ENCODE measurements at places on chromosomes 1 and 21. TPM values are rescaled to one million over a fixed set of nuclear protein-coding genes. Genes with fewer than 3 reads are reported as not detected.

The HS2ST1 gene
- total RNA-seq, result 14.8 TPM

DNA sequence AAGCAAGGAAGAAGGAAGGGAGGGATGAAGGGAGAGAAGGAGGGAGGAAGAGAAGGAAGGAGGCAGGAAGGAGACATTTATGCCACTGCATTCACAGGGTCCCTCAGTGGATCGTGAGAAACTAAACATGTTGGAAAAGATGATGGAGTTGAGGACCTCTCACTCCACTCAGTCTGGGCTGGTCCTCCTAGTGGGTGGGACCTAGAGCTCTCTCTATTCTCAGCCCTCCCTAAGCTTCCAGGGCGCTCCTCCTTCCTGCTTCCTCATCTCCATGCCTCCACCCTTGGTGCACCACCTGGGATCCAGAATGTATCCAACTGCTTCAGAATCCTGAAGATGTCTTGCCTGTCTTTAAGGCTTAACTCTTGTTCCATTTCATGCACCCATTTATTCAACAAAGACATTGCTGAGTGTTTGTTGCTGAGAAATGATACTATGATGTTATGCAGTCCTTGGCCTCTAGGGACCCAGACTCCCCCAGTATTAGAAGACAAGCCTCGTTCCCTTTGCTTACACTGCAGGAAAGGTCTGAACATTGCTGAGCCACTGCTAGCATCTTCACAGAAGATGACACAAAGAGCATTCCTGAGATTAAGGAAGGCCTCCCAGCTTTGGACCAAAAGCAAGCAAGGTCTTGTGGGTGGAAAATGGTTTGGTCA is 88.5 kb downstream of the BEND5 start:
- no peak for DNase-seq

DNA sequence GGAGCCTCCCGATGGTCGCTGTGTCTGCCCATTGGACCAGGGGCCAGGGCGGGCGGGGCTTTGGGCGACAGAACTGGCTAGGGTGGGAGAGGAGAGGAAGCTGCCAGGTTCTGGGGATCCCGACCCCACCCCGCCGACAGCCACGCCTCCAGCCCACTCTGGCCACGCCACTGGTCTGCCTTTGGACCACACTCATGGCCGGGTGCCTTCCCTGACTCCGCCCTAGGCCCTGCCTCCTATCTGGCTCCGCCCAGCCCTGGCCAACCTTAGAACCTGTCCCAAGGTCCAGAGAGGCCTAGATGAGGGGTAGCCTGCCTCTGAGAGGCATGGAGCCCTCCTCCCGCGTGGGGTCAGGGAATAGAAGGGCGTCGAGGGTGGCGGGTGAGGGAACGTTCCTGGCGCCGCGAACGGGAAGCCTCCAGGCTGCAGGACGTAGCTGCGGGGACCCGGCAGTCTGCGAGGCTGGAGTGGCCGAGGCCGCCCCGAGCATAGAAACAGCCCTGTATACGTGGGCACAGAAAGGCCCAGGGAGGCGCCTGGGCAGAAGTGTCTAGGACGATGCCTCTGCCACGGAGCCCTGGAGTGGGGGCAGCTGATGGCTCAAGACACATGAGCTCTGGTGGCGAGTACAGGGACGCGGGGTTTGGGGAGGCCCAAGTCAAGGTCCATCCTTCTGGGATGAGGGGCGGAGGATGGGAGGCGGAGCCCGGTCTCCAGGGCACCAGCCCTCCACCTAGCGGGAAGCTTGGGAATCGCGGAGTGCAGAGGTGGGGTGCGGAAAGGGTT is 11.5 kb upstream of the COL16A1 start:
- no peak for DNase-seq

DNA sequence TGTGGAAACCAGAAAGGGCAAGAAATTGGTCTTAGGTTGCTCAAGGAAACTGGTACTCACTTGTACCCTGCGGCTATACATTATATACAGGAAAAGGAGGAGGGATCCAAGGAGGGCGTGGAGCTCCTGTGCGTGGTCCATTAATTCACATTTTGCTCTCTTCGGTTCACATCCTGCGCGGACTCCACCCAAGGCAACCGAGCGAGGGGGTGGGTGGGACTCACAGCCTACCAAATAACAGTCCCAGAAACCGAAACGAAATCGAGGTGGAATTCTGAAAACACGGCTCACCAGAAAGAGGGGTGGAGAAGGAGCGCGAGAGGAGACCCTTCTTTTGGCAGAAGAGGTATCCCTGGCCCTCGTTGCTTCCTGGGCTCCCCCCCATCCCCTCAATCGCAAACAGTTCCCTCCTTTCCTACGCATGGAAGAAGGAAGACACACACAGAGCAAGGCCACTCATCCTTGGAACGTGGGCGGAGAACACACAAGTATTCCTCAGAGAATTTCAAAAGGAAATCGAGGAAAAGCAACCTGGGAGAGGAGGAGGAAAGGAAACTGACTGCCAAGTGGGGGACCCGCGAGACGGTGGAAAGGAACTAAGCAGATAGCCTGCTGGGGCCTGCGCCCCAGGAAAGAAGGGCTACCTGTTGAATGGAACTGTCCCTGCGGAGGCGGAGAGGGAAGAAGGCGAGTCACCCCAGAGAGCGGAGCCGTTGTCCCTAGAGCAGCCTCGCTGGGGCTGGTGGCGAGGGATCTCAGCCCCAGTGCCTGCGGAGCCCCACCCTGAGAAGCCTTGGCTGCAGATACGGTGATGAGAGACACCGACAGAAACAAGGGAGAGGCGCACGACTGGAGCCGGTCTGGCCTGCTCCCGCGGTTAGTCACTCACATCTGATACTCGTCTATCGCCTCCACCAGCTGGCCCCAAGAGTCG is 705 bp downstream of the AIDA start:
- peak; percentile 65 for DNase-seq

The PIGR gene
- not detected for total RNA-seq

The LAPTM5 gene
- total RNA-seq, result not detected

GRCh38 chr21:16427587-16428087 is 697.9 kb downstream of the USP25 start:
- no peak for DNase-seq

The BECN2 gene
- not detected for total RNA-seq

The HES5 gene
- total RNA-seq, result not detected

The CD1C gene
- not detected for total RNA-seq

The WNT3A gene
- not detected for total RNA-seq

DNA sequence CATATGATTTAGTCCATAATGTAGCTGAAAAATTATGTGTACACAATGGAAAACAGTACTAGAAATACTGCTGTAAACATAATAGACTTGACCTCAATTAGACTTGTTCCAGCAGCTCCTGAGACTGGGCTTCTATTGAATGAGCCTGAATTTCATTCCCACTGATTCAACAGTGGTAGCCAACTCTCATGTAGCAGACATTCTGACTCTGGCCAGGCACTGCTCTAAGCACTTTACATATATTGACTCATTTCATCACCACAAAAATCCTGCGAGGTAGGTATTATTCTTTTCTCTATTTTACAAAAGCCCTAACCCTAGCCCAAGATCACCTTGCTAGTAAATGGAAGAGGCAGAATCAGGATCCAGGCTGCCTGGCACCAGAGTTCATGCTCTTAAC is 12.8 kb upstream of the CTSS start:
- DNase-seq, result no peak

GRCh38 chr1:36306902-36307456 is 811 bp downstream of the SH3D21 start:
- DNase-seq, result no peak

DNA sequence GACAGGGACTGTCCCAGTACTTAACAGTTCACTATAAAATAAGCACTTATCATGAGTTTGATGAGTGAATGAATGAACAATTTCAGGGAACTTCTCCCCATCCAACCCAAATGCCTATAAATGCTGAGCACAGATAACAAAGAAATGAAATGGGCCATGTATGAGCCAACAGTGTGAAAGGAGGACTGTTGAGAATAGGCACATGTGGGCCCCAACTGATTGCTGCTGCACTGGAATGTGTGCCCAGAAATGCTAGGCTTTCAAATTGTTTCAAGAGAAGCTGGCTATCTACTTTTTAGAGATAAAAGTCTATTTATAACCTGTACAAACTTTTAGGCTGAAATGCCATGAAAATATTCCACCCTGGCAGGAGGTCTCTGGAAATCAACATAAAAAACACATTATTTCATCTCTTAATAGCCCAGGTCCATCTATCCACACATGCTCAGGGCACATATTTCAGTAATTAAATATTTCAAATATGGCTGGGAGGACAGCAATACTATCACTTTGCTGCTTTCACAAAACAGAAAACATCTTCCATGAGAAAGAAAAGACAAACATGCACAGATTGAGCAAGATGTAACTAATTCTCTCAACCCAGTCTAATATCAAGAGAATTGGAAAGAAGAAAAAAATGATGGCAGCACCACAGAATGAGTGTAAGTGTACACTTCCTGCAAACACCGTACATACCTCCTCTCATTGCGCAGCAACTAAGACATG is 49.8 kb downstream of the COLGALT2 start:
- no peak for DNase-seq

The C1orf167 gene
- not detected for total RNA-seq

GRCh38 chr1:235597867-235598553 is 51.6 kb downstream of the GNG4 start:
- DNase-seq, result peak; percentile 77

- DNase-seq, result peak; percentile 75
These were observed at the start of gene C1orf116 for GRCh38 chr1:207032528-207033017. C1orf116 (minus strand) TSS chr1:207032756; CDS start chr1:207027598, 5,158 bp downstream.

DNA sequence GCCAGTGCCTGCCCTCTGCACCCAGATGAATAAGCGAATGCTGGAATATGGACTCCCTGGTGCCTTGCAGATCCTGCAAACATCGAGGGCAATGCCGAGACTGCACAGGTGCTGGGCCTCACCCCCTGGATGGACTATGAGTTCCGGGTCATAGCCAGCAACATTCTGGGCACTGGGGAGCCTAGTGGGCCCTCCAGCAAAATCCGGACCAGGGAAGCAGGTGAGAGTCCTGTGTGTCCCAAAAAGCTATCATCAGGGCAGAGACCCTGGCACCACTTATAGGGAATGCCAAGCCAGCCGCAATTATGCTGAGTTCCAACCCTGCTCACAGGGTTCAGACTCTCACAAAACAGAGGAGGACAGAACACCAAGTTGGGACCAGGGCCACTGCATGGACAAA is 17.2 kb downstream of the TMEM81 start:
- DNase-seq, result no peak

The TBX15 gene
- not detected for total RNA-seq

GRCh38 chr1:8251635-8252034 is 66.3 kb upstream of the SLC45A1 start:
- DNase-seq, result no peak

The NPR1 gene
- total RNA-seq, result 1.4 TPM

DNA sequence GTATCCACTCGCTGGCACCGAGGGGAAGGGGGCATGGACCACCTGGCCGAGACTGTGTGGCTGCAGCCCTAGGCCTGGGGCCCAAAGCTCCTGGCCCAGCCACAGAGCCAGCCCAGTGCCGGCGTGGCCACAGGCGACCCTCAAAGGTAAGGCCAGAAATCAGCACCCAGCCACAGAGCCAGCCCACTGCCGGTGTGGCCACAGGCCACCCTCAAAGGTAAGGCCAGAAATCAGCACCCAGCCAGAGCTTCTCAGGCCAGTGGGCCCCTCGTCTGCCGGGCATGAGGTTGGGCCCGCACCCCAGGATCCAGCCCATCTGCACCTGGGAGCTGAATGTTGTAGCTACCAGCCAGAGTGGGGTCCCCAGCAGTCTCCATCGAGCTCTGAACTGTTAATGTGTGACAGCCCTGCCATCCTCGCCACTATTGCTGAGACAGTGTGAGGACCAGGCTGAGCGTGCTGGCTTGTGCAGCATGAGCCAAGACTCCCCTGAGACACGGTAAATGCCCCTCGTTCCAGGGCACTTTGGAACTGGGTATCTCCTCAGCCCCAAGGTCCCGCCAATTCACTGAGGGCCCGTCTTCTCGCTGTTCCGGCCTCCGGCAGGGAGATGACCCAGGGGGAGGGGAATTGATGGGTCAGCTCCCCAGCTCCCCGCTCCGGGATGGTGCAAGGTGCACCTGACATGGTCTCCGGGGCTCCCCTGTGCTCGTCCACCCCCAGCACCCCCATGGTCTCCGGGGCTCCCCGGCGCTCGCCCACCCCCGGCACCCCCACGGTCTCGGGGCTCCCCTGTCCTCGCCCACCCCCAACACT is 4.7 kb upstream of the FTCD start:
- no peak for DNase-seq

The TSSK3 gene
- 0.24 TPM for total RNA-seq

- no peak for DNase-seq
These were observed 637.5 kb downstream of the AJAP1 start for GRCh38 chr1:5291889-5292288.

- DNase-seq, result no peak
These were observed 100.0 kb downstream of the ELAVL4 start for GRCh38 chr1:50208756-50209155.

GRCh38 chr1:179310721-179311120 is 17.1 kb downstream of the SOAT1 start:
- DNase-seq, result peak; percentile 79

The CFAP74 gene
- not detected for total RNA-seq

DNA sequence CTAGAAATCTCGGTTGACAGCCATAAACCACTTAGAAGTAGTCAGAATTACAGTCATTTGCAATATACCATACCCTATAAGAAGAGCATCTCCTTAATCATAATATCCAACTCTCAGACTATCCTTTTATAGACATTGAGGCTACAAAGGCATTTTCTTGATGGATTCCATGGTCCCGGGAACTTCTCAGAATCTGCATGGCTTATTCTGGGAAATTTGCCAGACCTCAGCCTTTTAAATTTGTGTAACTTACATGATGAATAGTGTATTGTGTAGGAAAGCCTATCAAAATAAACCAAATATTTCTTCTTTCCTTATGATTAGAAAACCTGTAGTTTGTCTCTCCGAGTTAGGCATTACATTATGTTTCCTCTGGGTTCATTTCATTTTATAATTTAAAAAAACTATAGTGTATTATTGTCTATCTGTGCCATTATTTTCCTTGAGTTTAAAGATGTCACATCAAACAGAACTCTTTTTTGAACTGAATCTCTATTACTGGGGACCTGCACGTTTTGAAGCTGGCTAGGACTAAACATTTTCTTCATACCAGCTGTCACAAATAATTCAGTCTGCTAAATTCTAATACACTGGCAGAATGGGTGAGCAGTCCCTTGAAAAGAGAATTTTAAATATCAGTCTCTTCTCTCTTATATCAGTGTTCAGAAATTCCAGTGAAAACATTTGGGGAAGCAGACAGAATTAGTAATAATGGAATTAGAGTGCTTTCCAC is 102.9 kb downstream of the GABPA start:
- DNase-seq, result peak; percentile 56

GRCh38 chr1:211710566-211711314 is 35.3 kb upstream of the NEK2 start:
- DNase-seq, result no peak

GRCh38 chr1:90964444-90965035 is 57.3 kb downstream of the ZNF644 start:
- DNase-seq, result no peak

The OR2T33 gene
- not detected for total RNA-seq

DNA sequence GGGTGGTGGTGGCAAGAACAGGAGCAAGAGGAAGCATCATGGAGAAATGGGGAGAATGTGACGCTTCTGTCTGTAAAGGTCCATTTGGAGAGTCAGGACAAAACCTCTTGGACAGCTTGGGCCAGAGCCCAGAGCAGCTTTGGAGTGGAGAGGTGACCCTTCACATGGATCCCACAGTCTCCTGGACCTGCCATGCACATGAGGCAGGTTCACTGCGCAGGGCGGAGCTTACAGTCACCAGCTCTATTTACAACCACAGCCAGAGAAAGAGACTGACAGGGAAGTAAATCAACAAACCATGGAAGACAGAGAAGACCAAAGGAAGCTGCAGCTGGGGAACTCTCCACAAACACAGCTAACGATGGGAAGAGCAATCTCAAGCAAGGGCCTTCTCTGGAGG is 828 bp upstream of the RGS8 start:
- DNase-seq, result no peak

All from A172 (cell line).